ENCODE measurements at places on chromosomes 1 and 21. TPM values are rescaled to one million over a fixed set of nuclear protein-coding genes. Genes with fewer than 3 reads are reported as not detected.

GRCh38 chr1:153791648-153792253 lies 16.5 kb downstream of the SLC27A3 start:
- no peaks in the 10 kb centered on the region for H3K36me3 ChIP-seq
- H3K27ac ChIP-seq, result peak overlapping the region; percentile 72
- H3K4me3 ChIP-seq, result peak overlapping the region; percentile 25
- no peaks in the 10 kb centered on the region for H3K27me3 ChIP-seq

DNA sequence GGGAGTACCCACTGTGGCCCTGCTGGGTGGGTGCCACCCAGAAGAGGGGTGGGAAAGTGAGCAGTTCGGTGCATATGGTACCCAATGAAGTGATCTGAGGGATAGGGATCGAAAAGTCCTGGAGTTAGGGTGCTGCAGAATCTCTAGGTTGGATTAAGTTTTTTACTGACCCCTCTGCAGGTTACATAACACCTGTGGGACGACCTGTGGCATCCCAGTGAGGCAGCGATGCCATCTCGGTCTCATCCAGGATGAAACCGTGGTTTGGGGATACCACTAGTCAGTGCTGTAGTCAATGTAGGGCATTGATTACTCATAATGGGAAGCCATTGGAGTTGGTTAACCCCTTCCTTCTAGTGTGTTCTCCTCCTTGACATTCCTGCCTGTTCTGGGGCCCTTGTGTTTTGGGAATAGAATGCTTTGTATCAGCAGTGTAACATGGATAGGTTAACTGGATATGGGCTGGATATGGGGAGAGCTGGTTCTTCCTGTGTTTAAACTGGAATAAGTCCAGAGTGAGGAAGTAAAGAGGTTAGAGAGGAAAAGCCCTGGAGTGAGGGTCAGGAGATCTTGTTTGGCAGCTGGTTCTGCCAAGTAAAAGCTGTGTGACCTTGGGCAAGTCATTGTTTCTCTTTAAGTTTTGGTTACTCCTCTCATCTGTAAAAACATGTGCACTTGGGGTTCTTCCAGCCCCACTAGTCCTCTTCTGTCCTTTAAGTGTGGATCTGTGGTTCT lies 42.8 kb upstream of the ATF3 start:
- H3K27ac ChIP-seq, result no peak overlapping the region
- no peak for DNase-seq
- H3K27me3 ChIP-seq, result no peaks in the 10 kb centered on the region

DNA sequence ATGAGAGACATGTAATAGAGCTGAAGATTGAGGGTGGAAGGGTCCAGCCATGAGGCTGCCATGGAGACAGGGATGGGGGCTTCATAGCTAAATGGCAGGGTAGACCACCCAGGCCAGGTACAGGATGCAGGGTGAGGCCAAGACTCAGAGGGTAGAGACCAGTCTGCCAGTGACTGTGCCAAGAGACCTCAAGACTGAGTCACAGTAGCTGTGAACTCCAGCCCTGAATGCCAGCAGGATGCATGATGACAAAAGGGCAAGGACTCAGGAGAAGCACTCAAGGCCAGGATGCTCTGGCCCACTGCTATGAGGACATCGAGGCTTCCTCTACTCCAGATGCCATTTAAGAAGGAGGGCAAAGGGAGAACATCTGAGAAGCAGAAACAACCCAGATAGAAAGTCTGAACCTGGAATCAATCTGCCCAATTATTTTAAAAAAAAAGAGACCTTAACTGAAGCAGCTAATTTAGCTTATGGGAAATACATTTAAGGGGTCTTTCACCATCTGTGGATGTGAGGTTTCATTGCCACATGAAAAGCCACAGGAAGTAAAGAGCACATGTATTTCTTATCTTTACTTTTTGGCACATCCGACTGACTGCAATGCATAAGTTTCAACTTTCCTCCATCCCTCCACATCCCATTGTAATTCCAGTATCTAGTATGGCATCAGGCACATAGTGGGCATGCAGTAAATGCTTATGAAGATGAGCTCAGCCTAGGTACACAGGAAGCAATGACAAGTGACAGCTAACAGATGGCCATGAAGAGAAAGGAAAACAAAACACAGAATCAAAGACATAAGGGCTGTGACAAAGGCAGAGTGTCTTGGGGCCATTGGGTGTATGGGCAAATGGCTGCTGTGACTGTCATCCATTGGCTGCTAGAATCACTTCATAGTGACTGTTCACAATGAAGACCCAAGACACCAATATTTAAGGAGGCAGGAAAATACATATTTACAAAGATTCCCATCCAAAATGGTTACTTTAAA lies 40.2 kb downstream of the SUSD4 start:
- no peaks in the 10 kb centered on the region for H3K36me3 ChIP-seq
- no peak overlapping the region for H3K27ac ChIP-seq
- DNase-seq, result no peak
- no peak overlapping the region for H3K4me3 ChIP-seq

GRCh38 chr1:29836651-29837646 lies 600.6 kb downstream of the PTPRU start:
- no peaks in the 10 kb centered on the region for H3K4me1 ChIP-seq
- H3K4me3 ChIP-seq, result no peak overlapping the region
- peaks cover 25% of the 10 kb centered on the region for H3K27me3 ChIP-seq
- no peak overlapping the region for H3K27ac ChIP-seq
- DNase-seq, result no peak

- H3K36me3 ChIP-seq, result peaks cover 5% of the 10 kb centered on the region
- H3K27me3 ChIP-seq, result no peaks in the 10 kb centered on the region
- H3K4me3 ChIP-seq, result no peak overlapping the region
- H3K27ac ChIP-seq, result no peak overlapping the region
These were observed 596.3 kb downstream of the KIF26B start for GRCh38 chr1:245751116-245751515.

- peaks cover 9% of the 10 kb centered on the region for H3K4me1 ChIP-seq
- no peaks in the 10 kb centered on the region for H3K27me3 ChIP-seq
- H3K27ac ChIP-seq, result no peak overlapping the region
- H3K4me3 ChIP-seq, result no peak overlapping the region
These were observed 11.4 kb upstream of the ATP13A2 start for GRCh38 chr1:17023102-17023501.

DNA sequence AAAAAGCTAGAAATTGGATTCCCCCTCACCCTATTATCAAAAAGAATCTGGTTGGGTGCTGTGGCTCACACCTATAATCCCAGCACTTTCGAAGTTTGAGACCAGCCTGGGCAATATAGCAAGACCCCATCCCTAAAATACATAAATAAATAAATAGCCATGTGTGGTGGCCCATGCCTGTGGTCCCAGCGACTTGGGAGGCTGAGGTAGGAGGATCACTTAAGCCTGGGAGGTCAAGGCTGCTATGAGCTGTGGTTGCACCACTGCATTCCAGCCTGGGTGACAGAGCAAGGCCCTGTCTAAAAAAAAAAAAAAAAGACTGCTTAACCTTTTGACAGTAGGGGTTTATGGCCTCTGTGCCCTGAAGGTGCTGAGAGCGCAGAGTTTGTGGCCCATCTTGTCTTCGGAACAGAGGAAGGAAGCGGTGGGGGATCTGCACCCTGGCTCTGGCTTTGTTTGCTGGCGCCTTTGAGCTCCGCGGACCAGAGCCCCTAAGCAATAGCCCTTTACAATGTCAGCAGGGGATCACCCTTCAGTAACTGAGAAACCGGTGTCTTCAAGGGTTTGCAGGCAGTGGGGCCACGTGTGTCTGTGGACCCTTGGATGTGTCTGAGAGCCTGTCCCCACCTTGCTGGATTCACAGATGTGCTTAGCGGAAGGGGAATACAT lies 22.1 kb downstream of the SLC2A7 start:
- H3K36me3 ChIP-seq, result no peaks in the 10 kb centered on the region
- H3K4me1 ChIP-seq, result no peaks in the 10 kb centered on the region
- H3K27ac ChIP-seq, result no peak overlapping the region
- no peaks in the 10 kb centered on the region for H3K27me3 ChIP-seq

DNA sequence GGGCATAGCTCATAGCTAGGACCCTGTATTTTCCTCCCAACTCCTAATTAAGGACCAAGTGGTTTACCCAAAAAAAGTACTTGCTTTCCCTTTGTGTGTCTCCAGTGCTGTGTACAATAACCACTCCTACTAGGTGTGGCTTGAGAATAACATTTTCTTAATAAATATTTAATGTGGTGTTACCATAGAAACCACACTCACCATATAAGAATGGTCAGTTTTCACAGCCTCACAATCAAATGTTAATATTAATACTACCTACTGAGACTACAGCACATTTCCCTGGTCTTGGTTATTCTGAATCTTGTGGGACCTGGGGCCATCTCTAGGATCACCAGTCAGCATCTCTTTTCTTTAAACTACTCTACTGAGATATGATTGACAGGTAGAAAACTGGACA lies 83.5 kb upstream of the BCAR3 start:
- H3K4me1 ChIP-seq, result peaks cover 6% of the 10 kb centered on the region
- H3K4me3 ChIP-seq, result no peak overlapping the region
- H3K27ac ChIP-seq, result no peak overlapping the region

DNA sequence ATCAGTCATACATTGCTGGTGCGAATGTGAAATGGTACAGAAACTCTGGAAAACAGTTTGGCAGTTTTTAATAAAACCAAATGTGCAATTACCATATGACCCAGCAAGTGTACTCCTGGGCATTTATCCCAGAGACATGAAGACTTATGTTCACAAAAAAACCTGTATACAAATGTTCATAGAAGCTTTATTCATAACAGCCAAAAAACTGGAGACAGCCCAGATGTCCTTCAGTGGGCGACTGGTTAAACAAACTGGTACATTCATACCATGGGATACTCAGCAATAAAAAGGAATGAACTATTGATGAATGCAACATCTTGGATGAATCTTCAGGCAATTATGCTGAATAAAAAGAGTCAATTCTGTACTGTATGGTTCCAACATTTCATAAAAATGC lies 97.8 kb downstream of the DTL start:
- no peak overlapping the region for H3K27ac ChIP-seq
- H3K27me3 ChIP-seq, result no peaks in the 10 kb centered on the region
- no peaks in the 10 kb centered on the region for H3K36me3 ChIP-seq
- H3K4me1 ChIP-seq, result no peaks in the 10 kb centered on the region

DNA sequence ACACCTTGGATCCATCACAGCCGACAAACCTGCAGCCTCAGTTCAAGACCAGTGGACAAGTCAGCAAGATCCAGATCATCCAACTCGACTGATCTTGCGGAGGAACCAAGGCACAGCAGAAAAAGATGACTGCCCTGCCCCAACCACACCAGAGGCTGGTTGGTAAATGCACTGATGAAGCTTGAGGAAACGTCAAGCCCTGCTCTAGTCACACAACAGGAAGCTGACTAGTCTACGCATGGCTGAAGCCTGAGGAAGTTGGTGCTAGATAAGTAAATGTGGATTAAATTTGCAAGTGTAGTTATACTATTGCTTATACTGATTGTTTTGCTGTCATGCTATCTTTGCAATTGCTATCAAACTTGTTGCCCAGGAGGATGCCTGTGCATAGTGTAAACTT lies 89.0 kb downstream of the LIPI start:
- no peaks in the 10 kb centered on the region for H3K36me3 ChIP-seq
- H3K27ac ChIP-seq, result no peak overlapping the region
- no peak overlapping the region for H3K4me3 ChIP-seq
- no peaks in the 10 kb centered on the region for H3K4me1 ChIP-seq
- no peak for DNase-seq
- H3K27me3 ChIP-seq, result no peaks in the 10 kb centered on the region

- no peaks in the 10 kb centered on the region for H3K4me1 ChIP-seq
- H3K27ac ChIP-seq, result no peak overlapping the region
- H3K27me3 ChIP-seq, result no peaks in the 10 kb centered on the region
- no peak overlapping the region for H3K4me3 ChIP-seq
- no peak for DNase-seq
These were observed 6.1 kb upstream of the PTBP2 start for GRCh38 chr1:96715482-96715881.

- H3K4me3 ChIP-seq, result no peak overlapping the region
- no peaks in the 10 kb centered on the region for H3K27me3 ChIP-seq
- no peaks in the 10 kb centered on the region for H3K36me3 ChIP-seq
- H3K4me1 ChIP-seq, result no peaks in the 10 kb centered on the region
These were observed 71.6 kb downstream of the RD3 start for GRCh38 chr1:211420389-211420788.

DNA sequence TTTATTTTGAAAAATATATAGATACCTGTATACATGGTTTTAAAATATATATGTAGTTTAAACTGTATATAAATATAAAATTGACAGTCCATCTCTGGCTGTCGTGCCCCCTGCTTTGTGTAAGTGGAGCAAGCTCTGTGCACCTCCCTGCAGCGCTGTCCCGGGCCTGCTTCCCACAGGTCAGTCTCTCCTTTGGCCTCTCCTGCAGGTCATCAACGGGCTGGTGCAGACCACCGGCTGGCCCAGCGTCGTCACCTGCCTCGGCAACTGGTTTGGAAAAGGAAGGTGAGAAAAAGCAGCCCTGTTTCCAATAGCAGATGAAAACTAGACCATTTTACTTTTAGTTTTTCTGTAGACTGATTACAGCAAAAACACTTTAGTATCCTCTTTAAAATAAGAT lies 28.5 kb downstream of the SLC37A1 start:
- H3K27me3 ChIP-seq, result no peaks in the 10 kb centered on the region
- no peak overlapping the region for H3K4me3 ChIP-seq
- no peaks in the 10 kb centered on the region for H3K4me1 ChIP-seq
- DNase-seq, result peak; percentile 49
- no peak overlapping the region for H3K27ac ChIP-seq

DNA sequence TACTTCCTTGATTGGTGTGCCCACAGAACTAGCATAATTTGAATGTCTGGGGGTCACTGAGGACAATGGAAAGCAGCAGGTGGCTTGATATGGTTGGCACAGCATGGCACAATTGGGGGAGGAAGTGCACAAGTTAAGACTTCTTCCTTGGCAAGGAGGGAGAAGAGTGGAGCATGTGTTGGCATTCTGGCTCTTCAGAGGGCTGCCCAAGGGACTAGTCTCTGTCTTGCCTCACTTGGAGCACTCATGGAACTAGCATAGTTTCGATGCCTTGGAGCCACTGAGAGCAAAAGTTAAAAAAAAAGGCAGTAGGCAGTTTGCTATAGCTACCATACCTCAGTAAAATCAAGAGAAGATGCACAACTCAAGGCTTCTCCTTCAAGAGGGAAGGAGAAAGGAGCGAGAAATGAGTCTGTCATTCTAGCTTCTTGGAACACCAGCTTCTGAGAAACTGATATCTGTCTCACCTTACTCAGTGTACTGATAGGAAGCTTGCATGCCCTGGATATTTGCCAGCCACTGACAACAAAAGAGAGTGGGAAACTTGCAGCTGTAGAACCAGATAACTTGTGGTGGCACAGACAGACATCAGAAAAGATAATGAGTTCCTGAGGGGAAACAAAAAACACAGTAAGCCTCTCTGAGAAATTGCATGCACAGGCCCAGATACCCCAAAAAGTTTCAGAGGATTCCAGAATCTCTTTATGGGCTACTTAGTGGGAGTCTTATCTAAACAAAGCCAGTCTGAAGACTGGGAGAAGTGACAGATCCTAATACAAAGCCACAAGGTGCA lies 207.5 kb upstream of the SAMSN1 start:
- no peak overlapping the region for H3K4me3 ChIP-seq
- no peaks in the 10 kb centered on the region for H3K4me1 ChIP-seq
- H3K27ac ChIP-seq, result no peak overlapping the region

The RASSF5 gene
- 37.6 TPM for total RNA-seq

The SHISAL2A gene
- 0.81 TPM for total RNA-seq

The CEP350 gene
- total RNA-seq, result 51.2 TPM

The CLCA1 gene
- total RNA-seq, result not detected
